Stimulated activated CD8-positive, alpha-beta memory T cell treated with anti-CD3 and anti-CD28 coated beads, Interleukin-4, amount 100 ng/mL, for 48 hours (primary cell): ENCODE measurements at places on chromosomes 1 and 21.

DNA sequence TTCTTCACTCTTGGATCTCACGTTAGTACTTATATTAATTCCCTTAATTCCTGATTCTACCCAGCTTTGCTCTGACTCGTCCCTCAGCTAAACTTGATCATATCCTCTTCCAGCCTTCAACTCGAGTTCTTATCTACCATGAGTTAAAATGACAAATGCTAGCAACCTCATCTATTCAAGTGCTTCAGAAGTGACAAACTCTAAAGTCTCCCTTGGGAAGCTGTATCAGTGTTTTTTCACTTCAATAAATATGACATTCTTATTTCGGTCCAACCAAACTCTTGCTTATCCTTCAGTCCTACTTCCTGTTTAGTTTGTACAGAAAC lies 75.3 kb downstream of the FOXJ3 start:
- DNase-seq = no peak

DNA sequence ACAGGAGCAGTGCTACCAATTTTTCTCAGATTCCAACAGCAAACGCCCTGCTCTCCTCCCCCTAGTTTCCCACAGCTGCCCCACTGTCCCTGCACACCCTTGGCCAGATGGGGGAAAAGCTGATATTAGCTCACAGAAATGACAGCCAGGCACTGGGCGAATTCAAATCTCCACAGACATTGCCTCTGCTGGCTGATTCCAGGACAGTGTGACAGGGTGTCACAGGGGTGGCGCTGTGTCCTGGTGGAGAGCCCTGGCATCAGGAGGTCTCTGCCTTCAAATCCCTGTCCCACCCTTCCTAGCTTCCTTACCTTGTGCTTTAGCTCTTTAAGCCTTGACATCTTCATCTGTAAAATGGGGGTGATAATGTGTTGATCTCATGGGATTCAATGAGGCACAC lies 10.4 kb downstream of the OLIG1 start:
- no peak for DNase-seq

DNA sequence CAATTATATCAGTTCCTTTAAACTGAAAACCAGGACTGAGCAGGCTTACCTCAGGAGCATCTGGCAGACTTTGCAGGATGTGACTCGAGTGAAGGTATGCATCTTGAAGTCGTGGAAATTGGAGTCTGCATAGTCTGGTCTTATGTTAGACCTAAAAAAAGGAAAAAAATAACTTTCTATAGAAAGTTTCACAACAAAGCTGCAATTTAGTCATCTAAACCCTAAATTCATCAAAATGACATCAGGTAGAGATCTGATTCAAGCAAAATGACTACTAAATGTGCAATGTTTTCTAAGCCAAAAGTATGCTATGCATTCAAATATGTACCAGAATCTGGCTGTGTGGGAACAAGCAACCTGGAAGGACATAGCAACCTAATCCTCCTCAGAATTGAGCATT lies 260.1 kb downstream of the VAV3 start:
- no peak for DNase-seq

- no peak for DNase-seq
Observed at GRCh38 chr21:44503901-44504399, 36.0 kb downstream of the KRTAP10-1 start.

- no peak for DNase-seq
Observed at GRCh38 chr1:81113688-81114087, 687.0 kb upstream of the ADGRL2 start.

- no peak for DNase-seq
Observed at GRCh38 chr1:192005976-192006375, 152.3 kb upstream of the RGS18 start.

GRCh38 chr1:15412175-15412800 lies 2.6 kb downstream of the EFHD2 start:
- peak; percentile 77 for DNase-seq

DNA sequence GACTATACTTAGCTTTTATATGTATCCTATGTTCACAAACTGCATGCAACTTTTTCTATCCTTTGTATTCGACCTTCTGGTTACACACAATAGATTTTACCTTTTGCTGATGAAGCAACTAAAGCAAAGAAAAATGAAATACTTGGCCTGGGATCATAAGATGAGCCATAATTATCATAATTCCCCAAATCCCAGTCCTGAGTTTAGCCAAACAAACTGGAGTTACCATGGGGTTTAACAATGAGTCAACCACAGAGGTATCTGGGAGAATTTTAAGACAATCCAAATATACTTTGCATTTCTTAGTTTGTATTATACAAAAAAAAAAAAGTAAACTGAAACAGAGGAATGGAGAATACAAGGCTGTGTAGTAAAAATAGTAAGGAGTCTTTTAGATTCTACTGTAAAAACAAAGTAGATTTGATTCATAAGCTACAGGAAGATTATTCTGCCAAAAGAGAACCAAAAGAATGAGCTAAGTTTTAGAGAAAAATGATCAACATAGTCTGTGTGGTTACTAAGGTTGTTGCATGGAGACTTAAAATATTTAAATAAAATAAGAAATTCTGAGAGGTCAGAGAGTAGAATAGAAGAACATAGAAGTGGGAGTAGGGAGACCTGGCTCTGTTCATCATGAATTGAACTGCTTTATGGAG lies 60.4 kb upstream of the GORAB start:
- DNase-seq = no peak

- DNase-seq = no peak
Observed at GRCh38 chr1:54153535-54154439, 987 bp upstream of the CDCP2 start.

GRCh38 chr1:216293683-216294082 lies 129.6 kb downstream of the USH2A start:
- DNase-seq = no peak

DNA sequence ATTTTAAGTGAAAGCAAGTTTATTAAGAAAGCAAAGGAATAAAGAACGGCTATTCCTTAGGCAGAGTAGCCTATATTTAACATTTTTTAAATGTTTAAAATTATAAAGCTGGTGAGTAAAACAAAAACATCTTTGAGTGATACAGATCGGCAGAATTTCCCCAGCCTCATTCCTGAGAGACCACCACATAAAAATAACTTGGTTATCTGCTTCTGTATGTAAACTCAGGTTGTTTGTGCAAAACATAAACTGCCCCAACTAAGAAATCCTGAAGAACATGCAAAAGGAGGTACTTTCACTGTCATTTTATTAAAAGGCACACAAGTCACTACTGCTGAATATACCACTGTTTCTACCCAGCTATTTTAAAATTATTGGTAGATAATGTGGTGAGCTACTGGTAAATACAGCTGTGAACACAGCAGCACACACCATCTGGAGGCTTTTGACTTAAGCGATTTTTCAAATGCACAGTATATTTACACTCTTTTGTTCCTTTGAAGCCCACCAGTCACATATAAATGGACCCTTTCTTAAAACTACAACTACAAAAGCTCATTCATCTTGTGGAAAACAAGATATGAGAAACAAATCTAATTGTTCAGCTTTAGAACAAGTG lies 119.3 kb downstream of the RERE start:
- DNase-seq = no peak

DNA sequence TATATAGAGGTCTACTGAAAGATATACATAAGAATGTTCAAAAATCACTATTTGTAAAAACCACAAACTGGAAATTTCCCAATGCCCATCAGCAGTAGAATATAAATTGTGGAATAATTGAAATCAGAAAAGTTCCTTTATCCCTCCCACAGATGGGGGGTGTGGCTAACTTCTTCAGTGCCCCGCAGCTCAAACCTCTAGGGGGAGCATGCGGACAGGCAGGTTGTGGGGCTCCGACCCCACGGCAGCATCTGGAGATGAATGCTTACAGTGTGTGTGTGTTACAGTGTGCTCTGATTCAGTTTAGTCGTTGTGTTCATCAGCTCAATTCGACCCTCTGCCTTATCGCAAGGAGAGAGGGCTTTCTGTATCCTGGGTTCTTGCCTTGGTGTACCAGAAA lies 262.1 kb upstream of the LRRC7 start:
- DNase-seq = no peak

- no peak for DNase-seq
Observed at GRCh38 chr1:95625224-95625623, 391.2 kb downstream of the RWDD3 start.

- DNase-seq = no peak
Observed at GRCh38 chr21:41703857-41704501, 62.9 kb downstream of the RIPK4 start.

- no peak for DNase-seq
Observed at GRCh38 chr1:87880098-87880760, 551.5 kb downstream of the LMO4 start.

DNA sequence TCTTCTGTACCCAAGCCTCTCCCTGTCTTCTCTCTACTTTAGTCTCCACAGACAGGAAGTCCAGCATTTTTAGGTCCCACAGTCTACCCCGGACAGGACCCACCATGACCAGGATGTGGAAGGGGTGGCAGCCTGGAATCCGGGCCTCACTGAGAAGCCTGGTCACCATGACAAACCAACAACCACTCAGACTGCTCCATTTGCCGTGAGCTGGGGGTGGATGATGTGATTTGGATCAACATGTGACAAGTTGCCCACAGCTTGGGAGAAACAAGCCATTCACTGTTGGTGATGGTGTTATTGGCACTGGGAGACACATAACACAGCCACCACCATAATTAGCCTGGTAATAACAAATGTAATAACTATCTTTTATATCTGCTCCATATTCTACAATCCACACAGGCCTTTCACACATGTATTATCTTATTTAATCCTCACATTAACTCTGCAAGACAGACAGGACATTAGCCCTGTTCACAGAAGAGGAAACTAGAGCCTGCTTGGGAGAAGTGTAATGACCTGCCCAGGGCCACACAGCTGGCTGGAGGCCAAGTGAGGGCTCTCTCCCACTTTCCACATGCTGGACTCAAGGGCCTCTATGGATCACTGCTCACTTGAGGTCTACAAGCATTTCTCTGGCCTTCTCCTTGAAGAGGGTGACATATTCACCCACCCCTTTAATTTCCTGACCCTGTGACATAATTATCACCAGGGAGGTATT lies 22.9 kb downstream of the MEF2D start:
- no peak for DNase-seq

- DNase-seq = no peak
Observed at GRCh38 chr1:91753878-91754277, 132.1 kb downstream of the TGFBR3 start.

DNA sequence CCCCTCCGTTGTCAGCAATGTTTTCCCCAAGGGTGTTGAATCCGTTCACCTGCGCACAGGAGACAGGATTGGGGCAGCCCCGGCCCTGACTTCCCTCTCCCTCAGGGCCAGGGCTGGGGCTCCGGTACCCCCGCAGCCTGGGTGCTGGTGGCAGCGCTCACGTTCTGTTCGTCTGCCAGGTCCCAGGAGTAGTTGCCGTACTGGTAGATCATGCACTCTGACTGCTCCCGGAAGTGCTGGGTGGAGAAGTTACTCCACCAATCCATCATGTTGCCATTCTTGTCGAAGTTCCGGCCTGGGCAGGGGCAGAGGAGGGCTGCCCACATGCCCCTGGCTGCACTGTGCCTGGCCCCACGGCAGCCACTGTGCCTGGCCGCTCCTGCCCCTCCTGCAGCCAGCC lies 6.1 kb downstream of the PRXL2B start:
- DNase-seq = no peak

GRCh38 chr21:39523399-39523798 lies 71.6 kb downstream of the SH3BGR start:
- DNase-seq = no peak
